ENCODE measurements at places on chromosomes 3 and 15.

DNA sequence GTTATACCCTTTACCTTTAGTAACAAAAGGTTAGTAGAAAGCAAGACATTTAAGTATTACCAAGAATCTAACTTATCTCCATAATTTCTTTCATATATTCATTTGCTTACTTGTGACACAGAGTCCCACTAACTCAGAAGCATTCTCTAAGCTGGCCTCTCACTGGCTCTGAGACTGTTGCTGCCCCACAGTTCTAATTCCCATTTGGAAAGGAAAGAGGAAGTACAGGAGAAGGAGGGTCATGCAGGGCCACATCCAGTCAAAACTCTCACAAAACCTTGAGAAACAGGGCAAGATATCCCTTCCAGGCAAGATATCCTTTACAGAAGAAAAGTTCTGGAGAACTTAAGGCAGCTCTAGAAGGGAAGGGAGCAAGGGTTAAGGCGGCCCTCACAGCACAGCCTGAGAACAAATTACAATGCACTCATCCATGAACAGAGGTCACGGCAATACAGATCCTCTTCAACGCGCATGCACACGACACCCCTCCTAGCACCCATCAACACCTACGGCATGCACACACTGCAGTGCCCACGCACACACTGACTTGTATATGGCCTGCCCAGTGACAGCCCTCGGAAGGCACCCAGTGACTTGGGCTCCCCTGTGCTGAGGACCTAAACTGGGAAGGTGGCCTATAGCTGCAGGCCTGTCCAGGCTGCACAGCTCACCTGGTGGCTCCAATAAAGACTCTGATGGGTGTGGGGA is 13.0 kb upstream of the MYO5C start:
- DNase-seq: no peak

- DNase-seq: no peak
Observed at GRCh38 chr3:44208568-44208967, 33.1 kb upstream of the TOPAZ1 start.

GRCh38 chr3:119562307-119562961 is 3.0 kb upstream of the CD80 start:
- peak; percentile 56 for DNase-seq

- DNase-seq: peak; percentile 25
Observed at GRCh38 chr15:25863111-25863967, at the start of gene ATP10A. ATP10A (minus strand) TSS chr15:25863327; CDS start chr15:25863096, 231 bp downstream.

DNA sequence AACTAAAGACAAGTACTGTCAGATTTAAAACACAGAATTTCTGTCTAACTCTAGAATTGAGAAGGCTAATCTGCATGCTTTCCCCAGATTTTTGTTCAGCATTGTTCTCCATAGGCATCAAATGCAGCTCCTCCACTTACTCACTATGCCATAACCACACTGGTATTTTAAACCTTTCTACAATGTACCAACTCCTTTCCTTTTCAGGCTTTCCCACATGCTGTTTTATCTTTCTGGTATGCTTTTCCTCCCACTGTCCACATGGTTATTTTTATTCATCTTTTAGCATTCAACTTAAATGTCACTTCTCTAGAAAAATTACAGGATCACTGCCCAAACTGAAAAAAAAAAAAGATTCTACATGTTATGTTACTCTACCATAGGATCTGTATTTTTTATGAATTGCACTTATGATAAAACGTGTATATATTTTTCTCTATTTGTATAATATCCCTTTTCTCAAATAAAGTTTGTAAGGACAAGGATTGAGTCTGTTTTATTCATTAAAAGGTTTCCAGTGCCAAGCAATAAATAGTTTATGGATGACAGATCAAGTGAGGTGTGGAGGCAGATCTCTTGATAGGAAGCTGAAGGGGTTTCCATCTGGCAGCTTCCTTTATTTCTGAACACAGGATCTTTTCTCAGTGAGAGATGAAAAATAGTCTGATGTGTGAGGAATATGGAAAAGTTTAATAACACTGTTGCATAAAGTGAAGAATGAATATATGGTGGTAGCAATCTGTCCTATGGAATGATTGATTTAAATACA is 1064.5 kb downstream of the ZPLD1 start:
- DNase-seq: no peak

GRCh38 chr3:45081506-45082141 is 55.5 kb downstream of the CLEC3B start:
- DNase-seq: no peak

DNA sequence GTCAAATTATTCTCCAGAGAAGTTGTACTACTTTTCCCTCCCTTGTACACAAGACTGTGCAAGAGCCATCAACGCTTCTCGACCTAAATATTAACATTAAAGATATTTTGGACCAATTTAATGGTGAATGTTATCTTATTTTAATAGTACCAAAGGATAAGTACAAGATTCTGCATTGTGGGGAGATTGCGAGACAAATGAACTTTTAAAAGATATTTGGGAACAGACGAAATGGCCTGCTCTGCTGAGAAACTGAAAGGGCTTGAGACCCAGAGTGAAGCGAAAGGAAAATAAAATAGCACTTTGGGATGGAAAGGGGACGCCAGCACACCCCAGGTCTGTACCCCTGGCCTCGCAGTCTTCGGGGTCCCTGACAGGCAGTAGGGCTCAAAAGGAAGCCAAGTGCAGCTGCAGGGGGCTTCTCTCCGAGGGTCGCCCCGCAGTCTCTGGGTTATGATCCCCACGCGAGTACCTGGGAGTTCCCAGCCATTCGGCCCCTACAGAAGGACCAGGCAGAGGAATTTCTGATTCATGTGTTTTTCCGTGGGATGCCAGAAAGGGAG is 97.6 kb upstream of the VGLL3 start:
- DNase-seq: peak; percentile 22

- DNase-seq: no peak
Observed at GRCh38 chr15:85027033-85027380, 45.4 kb downstream of the PDE8A start.

- DNase-seq: peak; percentile 9
Observed at GRCh38 chr15:43854801-43855200, 28.0 kb downstream of the WDR76 start.

DNA sequence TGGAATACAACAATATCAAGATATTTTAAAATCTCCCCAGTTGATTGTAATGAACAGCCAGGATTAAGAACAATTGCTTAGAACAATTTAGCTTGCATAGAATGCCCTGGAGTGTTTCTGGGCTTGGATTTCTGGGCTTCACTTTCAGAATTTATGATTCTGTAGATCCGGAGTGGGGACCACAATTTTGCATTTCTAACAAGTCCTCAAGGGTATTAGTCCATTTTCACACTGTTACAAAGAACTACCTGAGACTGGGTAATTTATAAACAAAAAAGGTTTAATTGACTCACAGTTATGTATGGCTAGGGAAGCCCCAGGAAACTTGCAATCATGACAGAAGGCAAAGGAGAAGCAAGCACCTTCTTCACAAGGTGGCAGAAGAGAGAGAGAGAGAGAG is 54.3 kb upstream of the MYRIP start:
- no peak for DNase-seq

DNA sequence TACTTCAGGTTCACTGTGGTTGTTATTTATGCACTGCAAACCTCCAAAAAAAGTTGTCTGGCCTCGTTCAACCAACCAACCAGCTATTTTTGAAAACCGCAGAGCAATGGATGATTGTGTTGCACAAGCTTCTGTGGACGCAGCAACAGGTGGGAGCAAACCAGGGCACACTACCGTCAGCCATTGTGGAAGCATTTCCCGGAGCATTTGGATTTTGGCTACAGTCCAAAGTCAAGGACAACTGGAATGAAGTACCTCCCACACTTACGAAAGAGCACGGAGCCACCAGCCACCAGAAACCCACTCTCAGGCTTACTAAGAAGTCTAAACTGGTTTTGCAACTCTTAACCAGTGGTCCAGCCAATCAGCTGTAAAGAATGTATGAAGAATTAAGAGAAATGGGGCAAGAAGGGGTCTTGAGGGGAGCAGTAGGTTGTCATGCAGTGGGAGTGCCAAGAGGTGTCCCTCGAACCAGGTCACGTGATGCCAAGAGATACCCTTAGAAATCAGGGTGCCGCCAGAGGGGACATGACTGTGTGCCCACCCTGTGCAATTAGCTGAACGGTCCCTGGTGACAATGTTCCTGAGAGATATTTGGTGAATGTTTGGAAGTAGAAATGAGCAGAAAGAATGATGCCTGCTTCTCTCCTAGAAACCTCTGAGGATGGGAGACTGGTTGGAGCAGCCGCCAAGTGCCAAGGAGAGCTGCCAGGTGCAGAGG is 68.9 kb upstream of the PCSK6 start:
- DNase-seq: no peak

GRCh38 chr3:38738630-38739395 is 77.2 kb downstream of the SCN10A start:
- DNase-seq: peak; percentile 77

GRCh38 chr3:95813244-95813643 is 1001.1 kb upstream of the EPHA6 start:
- no peak for DNase-seq

DNA sequence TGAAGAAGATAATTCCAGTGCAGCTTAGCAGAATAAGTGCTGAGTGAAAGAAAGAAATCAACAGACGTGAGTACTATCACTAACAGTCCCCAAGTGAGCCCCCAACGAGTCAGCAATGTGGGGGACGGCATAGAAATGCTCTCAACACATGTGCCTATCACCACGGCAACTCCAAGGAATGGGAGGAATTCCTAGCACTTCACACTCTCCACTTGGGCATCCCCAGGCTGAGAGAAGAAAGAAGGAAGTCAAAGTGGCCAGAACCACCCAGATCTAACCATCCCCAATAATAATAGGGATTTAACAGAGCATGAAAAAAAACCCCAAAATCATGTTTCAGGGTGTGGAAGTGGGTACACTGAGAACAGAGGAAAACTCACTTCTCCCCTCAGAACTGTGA is 29.3 kb upstream of the CPNE4 start:
- DNase-seq: no peak

DNA sequence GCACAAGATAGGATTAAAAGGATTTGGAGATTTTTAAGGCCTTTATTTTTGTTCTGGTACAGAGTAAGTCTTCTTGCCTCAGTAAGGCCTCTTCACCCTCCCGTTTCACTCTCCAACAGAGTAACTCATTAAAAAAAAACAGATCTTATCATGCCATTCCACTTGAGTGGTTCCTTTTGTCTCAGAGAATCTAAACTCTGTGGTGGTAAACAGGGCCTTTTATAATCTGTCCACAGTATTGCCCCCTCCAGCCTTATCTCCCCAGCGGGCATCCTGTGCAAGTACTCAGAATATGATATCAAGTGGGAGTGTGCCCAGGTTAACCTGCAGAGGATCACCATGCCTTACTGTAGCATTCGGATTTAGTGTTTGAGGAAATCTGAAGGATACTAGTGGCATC is 20.3 kb upstream of the ATOSA start:
- peak; percentile 12 for DNase-seq

GRCh38 chr3:171980578-171981270 is 58.7 kb upstream of the FNDC3B start:
- peak; percentile 76 for DNase-seq

DNA sequence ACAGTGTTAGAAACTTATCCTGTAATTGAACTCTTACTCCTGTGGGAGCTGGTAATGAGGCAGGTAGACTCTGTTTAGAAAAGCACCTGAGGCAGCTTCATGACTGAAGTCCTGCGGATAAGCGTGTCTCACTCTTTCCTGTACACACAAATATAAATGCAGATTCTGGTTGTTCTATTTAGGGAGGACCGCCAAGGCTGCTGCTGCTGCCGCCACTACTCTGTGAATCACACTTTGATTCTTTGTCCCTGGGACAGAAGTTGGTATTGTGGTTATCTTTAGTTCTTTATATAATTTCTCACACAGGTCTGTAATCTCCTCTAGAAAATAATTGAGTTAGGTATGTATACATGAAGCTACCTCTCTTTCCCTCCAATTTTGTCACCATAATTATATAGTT is 3.6 kb downstream of the LSAMP start:
- DNase-seq: no peak

DNA sequence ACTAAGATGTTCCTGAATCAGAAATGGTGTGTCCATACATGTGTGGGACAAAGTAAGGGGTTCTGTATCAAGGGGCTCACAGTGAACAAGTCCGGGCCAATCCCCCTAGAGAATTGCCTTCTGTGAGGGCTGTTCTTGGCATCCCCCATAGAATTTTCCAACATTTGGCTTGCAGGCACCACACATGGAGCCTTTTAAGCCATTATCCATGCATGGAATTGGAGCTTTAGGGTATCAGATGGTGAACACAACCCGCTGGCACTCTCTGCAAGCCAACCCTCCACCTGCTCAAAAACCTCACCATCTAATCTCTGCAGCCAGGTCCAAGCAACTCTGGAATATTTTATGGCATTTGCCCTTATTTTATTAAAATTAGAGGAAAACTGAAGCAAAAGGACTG is 278.7 kb downstream of the ERC2 start:
- DNase-seq: no peak

GRCh38 chr3:162601101-162601670 is 1104.6 kb downstream of the OTOL1 start:
- DNase-seq: no peak

- DNase-seq: no peak
Observed at GRCh38 chr3:175735866-175736265, 876.7 kb downstream of the NAALADL2 start.

DNA sequence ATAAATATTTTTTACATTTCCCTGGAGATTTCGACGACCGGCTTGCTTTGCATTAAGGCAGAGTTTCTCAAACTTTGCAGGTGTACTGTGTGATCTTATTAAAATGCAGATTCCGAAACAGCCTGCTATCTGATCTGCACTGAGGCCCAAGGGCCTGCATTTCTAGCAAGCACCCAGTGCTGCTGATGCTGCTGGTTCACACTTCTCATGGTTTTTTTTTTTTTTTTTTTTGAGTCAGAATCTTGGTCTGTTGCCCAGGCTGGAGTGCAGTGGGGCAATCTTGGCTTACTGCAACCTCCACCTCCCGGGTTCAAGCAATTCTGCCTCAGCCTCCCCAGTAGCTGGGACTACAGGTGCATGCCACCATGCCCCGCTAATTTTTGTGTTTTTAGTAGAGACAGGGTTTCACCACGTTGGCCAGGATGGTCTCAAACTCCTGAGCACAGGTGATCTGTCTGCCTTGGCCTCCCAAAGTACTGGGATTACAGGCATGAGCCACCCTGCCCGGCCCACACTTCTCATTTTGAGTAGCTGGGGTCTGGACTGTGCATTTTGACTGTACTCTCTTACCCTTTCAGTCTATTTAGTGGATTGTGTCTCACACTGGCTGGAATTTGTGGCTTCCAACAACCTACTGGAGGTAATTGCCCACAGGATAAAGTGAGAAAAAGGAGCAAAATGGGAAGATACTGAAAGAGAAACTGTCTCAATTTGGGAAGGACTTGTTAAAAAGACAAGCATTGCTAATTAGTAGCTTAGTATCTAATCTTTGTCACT is 94.1 kb downstream of the ITPR1 start:
- DNase-seq: no peak

Data from hematopoietic multipotent progenitor cell treated with erythropoietin and hydrocortisone succinate and interleukin-3 and kit ligand, for 6 days (in vitro differentiated cells).